ENCODE measurements at places on chromosomes 6 and 20.

- no peak for DNase-seq
These were observed 576 bp downstream of the MAPK13 start for GRCh38 chr6:36130667-36131510.

- no peak for DNase-seq
These were observed 18.8 kb downstream of the TDRD6 start for GRCh38 chr6:46706464-46706863.

- no peak for DNase-seq
These were observed 325.0 kb upstream of the AGPAT4 start for GRCh38 chr6:161598896-161599295.

- DNase-seq: no peak
These were observed 131.4 kb downstream of the LAMA2 start for GRCh38 chr6:129014302-129014701.

DNA sequence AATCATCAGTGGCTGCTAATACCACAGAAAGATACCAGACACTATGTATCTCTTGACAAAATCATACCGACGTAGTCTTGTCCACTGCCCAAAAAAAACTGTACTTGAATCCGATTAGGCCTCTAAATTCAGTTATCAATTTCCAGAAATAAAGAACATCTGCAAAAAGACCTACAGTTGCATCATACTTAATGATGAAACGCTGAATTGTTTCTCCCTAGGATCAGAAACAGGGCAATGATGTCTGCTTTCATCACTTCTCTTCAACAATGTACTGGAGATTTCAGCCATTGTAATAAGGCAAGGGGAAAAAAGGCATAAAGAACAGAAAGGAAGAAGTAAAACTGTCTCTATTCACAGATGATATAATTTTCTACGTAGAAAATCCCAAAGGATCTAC is 152.0 kb downstream of the TASP1 start:
- DNase-seq: no peak

- peak; percentile 75 for DNase-seq
These were observed 252.6 kb downstream of the MYLK4 start for GRCh38 chr6:2497922-2498623.

DNA sequence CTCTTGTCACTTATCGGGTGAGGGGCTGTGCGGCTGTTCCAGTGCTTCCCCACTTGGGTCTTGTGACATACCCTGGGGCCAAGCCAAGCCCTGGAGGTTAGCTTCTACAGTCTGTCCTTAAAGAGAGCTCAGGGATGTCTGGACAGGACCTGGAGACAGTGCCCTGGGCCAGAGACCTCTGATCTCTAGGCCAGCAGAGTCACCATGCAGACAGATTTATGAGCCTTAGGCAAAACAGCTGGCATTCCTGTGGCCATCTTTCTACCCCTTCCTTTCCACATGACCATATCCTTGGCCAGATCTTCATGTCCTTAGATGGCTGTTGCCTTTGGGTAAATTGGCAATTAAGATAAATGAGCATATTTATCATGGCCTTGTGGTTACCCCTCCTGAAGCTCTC is 678.6 kb downstream of the MAFB start:
- peak; percentile 17 for DNase-seq

DNA sequence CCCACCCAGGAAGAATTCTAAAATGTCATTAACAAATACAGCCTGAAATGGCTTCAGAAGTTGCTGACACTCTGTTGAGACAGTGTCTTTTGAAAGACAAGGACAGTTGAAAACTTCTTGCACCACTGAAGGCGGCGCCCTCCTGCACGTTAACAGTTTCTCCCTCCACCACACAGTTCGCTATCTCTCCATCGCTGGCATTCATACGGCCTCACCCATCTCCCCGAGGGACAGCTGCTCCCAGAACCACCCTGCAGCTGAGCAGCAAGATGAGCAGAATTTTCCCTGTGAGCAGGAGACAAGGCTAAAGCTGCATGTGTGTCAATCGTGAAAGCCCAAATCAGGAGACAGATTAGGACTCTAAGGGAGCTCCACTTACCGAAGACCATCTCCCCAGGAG is 113.3 kb downstream of the LY86 start:
- DNase-seq: no peak

DNA sequence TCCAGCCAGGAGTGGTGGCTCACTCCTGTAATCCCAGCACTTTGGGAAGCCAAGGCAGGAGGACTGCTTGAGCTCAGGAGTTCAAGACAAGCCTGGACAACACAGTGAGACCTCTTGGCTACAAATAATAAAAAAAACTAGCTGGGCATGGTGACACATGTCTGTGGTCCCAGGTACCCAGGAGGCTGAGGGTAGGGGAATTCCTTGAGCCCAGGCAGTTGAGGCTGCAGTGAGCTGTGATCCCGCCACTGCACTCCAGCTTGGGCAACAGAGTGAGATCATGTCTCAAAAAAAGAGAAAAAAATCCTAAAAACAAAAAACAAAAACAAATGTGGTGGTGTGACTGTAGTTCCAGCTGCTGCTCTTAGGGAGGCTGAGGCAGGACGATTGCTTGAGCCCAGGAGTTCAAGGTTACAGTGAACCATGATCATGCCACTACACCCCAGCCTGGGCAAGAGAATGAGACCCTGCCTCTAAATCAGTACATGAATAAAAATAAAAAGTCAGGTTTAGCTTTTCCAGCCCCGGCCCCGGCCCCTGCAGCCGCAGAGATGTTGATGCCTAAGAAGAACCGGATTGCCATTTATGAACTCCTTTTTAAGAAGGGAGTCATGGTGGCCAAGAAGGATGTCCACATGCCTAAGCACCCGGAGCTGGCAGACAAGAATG is 13.5 kb upstream of the SNRPC start:
- peak; percentile 25 for DNase-seq

GRCh38 chr6:44021589-44022295 is 105.5 kb downstream of the MRPL14 start:
- no peak for DNase-seq

GRCh38 chr6:68139130-68139529 is 496.0 kb upstream of the ADGRB3 start:
- no peak for DNase-seq

DNA sequence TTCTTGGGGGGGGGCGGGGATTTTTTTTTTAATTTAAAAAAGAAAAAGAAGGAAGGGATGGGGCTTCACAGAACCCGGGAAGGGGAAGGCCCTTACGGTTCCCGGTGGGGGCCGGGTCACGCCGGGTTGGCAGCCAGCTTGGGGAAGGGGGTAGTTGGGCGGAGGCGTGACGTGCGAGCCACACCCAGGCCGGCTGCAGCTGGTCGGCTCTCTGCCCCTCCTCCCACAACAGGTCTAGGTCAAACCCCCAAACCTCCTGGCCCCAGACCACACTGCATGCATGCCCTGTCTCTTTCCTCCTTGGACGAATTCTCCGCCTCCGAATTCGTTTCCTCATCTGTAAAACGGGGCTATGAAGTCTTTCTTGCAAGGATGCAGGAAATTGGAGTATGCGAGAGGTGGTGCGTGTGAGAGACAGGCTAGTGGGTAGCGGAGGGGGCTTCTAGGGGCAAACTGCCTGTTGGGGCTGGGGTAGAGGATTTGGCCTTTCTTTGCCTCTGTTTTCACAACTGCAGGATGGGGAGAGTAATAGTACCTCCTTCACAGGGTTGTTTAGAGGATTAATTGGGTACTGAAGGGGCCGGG is 828 bp downstream of the HCK start:
- DNase-seq: no peak

DNA sequence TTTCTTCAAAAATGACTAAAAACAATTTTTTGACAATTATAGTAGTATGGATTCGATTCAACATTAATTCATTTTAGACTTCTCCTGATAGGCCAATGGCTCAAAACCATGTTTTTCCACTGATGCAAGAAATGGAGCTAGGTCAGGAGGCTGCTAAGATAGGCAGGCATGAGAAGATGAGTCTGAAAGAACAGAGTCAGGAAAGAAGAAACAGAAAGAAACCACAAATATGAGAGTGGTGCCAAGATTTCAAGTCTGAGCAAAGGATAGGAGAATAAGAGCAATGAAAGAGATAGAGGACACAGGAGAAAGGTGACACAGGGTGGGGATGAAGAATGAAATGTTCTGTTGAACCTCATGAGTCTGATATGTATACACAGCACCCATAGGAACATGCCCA is 112.2 kb downstream of the TASP1 start:
- no peak for DNase-seq

DNA sequence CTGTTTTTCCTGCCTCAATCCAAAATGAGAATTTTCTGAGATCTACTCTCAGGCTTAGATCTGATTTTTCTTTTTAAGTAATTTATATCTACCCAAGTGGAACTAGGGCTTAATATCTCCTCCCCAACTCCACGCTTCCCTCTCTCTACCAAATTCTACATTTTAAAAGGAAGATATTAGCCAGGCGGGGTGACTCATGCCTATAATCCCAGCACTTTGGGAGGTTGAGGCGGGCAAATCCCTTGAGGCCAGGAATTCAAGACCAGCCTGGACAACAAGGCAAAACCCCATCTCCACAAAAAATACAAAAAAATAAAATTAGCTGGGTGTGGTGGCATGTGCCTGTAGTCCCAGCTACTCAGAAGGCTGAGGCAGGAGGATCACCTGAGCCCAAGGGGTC is 61.0 kb downstream of the MTFR2 start:
- no peak for DNase-seq

- DNase-seq: no peak
These were observed 110.3 kb upstream of the BTN3A2 start for GRCh38 chr6:26254724-26255123.

DNA sequence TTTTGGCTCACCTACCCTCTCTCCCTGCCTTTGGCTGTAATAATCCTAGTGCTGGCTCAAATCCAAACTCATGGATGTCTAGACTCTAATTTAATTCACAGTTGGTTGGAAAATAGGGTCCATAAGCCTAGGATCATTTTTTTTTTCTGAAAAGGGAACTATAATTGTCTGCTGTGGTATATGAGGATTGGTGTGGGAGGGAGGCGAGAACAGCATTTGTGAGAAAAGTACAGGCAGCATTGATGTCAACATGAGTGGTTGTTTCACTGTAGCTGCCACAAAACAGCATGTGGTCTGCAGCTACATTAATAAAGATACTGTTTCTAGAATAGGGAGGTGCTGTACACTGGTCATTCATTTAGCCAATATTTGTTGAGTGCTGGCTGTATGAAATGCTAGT is 18.6 kb upstream of the POLR1H start:
- no peak for DNase-seq

GRCh38 chr20:24991897-24992486 is 559 bp downstream of the APMAP start:
- DNase-seq: peak; percentile 29

DNA sequence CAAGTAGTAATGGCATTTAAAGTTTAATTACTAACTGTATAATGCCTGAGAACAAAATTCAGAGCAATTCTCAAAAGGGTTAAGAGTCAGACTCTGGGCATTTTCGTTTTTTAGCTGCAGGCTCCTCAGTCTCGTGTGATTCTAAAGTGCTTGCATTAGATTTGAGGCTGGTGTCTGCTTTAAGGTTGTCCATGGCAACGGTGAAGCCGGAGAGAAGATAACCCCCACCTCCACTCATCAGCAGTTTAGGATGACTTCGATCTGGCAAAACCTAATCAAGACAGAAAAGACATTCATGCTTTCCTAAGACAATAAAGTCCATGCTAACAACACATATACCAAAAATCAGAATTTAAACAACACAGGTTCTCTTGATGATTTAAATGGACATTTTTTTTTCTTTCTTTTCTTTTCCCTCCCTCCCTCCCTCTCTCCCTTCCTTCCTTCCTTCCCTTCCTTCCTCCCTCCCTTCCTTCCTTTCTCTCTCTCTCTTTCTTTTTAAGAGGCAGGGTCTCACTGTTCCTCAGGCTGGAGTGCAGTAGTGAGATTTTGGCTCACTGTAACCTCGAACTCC is 11.8 kb downstream of the TRMT6 start:
- no peak for DNase-seq

DNA sequence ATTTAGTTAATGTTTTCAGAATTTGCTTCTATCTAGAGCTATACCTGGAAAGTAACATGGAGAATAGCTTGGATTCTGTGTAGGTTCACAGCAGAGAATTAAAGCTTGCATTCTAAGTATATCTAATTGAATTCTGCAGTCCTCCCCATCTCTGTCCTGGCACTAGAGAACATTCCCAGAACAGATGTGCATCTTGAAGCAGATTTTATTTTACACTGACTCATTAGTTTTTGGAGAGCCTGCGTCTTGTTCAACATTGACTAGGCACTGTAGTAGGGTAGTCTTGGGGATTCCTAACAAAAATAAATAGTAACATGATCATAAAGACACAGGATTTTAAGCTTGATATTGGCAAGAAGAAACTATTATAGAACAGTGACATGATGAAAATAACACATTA is 36.2 kb upstream of the BAG2 start:
- DNase-seq: no peak

GRCh38 chr20:11537032-11537431 is 380.7 kb upstream of the BTBD3 start:
- no peak for DNase-seq

DNA sequence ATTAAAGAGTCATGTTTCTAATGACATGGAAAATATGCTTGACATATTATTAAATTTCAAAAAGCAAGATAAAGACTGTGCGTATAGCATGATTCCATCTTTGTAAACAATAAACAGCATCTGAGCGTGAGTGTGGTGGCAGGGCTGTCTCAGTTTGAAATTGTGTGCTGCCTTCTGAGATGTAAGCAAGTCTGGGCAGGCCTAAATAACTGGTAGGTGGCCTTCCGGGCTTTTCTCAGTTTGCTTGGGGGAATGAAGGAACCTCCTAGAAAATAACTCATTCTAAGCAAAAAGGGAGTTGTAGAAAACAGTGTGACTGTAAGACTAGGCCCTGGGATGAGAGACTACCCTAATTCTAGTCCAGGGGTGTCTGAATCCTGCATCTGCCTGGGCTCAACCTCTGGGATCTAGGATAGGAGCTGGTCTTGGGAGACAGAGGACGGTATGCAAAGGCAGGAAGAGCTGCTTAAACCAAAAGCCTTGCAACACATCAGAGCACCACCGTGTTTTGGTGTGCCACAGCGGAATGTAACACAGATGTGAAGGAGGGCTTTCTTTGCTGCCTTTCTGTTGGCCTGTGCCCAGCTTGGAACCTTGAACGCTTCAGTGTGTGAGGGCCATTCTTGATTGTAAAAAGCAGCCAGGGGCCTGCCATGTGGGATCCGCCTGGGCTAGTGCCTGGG is 63.5 kb upstream of the L3MBTL3 start:
- DNase-seq: no peak

GRCh38 chr6:39426073-39426456 is 103.6 kb upstream of the KCNK16 start:
- DNase-seq: peak; percentile 72

GRCh38 chr6:146590492-146590891 is 8.3 kb upstream of the ADGB start:
- no peak for DNase-seq

- peak; percentile 53 for DNase-seq
These were observed 78.9 kb upstream of the ISM1 start for GRCh38 chr20:13142143-13142542.

- DNase-seq: no peak
These were observed 83.4 kb upstream of the FRMD1 start for GRCh38 chr6:168162366-168162765.

All from Daoy (cell line).